ENCODE measurements at places on chromosomes 5 and 9.

DNA sequence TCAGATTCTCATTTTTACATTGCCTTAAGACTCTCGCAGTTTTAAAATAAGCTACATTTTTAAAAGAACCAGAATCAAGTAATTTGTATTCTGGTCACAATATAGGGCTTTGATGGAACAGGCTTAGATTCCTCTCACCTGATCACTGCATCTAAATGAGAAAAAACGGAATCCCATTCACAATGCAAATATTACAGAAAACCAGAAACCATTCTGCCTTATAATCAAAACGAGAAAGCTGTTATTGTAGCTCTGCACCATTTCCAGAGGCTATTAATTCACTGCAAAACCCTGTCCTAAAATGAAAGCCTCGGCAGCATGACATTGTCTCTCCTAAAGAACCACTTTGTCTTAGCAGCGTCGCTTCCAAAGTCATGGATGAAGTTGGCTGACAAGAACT is 116.1 kb upstream of the ZNF366 start:
- DNase-seq = no peak

DNA sequence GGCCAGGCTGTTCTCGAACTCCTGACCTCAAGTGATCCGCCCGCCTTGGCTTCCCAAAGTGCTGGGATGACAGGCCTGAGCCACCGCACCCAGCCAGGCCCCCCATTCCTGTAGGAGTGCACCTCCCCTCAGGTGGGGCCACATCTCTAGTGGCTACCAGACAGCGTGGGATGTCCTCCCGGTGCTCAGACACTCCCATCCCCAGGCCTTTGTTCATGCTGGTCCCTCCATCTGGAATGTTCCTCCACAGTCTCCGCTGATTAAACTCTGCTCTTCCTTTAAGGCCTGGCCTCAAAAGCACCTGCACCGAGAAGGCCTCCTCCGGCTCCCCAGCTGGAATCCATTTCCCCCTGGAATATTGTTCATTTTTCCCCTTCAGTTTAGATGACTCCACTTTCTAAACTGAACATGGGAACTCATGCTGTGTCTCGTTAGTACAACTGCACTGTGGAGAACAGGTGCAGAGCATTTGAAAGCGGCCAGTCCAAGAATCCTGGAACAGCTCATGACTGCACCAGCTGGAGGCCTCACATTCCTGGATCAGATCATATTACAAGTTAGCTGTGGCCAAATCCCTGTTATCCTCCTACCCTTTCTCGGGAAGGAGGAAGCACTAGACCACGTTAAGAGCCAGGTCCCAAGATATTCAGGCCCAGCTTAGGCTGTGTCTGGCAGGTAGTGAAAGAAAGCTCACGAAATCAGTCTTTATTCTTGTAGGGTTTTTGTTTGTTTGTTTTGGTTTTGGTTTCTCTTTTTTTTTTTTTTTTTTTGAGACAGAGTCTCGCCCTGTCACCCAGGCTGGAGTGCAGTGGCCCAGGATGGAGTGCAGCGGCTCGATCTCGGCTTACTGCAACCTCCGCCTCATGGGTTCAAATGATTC is 10.8 kb upstream of the PRRC2B start:
- no peak for DNase-seq

DNA sequence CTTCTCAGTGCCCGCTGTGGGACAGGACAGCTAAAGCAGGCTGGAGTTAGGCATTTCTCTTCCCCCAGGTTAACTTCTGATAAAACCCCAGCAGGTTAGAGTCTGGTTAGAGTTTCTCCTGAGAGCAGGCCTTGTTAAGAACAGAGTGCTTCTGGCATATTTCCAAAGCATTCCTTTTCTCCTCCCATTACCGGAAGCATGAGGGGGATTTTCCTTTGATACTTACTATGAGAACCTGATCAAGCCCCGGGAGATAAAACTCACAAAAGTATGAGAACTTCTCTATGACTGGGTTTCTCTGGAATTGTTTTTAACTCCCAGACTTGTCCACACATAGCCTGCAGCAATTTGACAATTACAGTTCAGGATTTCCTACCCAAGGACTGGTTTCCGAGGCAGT is 77.4 kb upstream of the MAST4 start:
- no peak for DNase-seq

DNA sequence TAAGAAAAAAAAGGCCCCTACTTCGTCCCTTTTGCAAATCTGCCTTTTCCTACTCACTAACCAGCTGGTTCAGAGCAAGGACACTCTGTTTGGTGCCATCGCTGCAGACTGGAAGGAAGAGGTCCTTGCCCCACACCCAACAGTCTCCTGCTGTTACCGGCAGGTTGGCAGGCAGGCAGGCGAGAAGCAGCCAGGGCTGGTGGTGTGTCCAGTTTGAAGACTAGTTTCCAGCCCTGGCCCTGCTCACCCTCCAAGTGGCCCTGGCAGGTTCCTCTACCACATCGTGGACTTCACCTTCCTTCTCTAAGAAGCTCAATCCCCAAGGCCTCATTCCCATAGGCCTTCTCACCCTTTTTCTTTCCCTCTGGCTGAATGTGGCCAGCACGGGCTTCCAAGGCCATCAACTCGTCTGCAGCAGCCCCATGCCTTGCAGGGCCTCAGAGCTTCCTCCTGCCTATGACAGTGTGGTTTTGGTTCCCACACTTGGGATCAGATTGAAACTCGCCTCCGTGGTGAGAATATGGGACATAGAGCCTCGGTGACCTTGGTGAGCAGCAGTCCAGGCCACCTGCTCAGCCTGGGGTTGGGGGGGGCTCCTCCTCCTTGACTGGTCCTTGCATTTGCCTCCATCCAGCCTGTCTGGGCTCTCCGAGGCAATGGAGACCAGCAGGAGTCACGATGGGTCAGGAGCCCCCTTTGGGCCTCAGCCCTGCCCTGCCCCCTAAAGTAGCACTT is 22.9 kb downstream of the TGFBI start:
- DNase-seq = no peak

- no peak for DNase-seq
Observed at GRCh38 chr5:65811885-65812284, 89.9 kb downstream of the NLN start.

DNA sequence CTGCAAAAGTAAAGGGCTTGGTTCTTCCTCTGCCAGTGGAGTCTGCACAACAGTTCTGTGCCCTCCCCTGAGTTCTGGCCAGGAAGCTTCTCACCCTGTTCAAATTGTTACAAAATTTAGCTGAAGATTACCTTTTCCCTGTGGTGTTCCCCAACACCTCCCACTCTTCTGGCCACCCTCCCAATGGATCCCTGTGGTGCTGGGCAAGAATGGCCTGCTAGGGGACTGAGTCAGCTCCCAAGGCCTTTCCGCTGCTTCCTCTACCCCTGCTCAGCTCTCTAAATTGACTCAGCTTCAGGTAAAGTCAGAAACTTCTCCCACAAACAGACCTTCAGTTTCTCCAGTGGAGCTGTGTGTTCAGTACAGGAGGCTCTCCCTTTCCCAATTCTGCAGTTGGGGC is 186.0 kb downstream of the NR2F1-AS1 start:
- no peak for DNase-seq

- no peak for DNase-seq
Observed at GRCh38 chr5:34011536-34011935, 3.7 kb upstream of the AMACR start.

DNA sequence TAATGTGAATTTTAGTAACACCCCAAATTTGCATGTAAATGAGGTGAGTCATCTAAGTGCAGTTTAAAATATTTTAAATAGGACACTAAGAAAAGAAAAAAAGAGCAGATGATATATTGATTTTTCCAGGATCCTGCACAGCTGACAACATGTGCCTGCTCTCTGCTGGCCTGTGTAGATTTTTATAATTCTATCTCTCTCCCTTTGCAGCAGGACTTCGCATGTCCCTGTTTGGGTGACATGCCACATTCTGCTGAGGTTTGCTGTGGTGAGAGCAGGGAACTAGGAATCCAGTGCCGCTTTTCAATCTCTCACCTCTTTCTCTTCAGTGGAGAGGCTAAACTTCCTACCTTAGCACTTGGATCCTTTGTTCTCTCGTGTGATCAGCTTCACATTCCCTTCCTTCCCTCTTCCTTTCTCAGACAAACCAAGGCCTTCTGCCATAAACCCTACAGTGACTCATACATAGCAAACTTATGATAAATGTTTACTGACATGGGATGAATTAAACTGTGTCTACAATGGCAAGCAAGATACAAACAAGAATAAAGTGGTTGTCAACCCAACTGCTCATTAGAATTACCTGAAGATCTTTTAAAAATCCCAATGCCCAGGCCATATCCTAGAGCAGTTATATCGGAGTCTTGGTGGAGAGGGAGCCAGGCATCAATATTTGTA is 198.8 kb upstream of the EFNA5 start:
- DNase-seq = no peak

DNA sequence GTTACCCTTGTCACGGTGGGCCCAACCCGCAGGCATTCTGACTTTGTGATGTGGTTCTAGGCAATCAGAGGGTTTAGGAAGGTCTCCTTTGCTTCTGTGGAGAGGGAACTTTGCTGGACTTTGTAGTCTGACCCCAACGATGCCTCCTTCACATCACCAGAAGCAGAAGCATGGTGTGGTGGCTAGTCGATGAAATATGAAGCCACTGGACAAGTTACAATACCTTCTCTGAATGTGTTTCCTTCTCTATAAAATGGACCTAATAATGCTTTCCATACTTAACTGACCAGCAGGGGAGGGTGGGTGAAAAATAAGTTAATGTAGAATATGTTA is 607 bp downstream of the SPEF2 start:
- DNase-seq = no peak

DNA sequence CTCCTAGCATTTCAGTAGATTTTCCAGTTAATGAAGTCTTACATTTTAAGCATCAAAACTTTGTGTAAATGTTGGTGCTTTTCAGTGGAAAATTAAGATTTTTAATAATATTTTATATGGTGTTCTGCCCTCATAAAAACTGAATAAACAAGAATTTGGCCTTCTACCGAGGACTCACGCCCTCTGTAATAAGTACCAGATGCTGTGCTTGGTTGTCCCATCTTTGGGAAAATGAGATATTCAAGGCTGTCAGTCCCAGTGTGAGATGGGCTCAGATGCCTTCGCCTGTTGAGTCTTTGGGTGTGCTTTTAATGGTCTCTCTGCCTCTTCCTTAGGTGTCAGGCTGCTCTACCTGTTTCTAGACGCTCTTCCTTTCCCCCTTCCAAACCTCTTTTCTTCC is 28.7 kb downstream of the GALNT12 start:
- no peak for DNase-seq

GRCh38 chr5:120919017-120919416 is 454.9 kb downstream of the PRR16 start:
- no peak for DNase-seq

- no peak for DNase-seq
Observed at GRCh38 chr9:118238139-118238538, 533.9 kb downstream of the TLR4 start.

- DNase-seq = peak; percentile 74
Observed at GRCh38 chr5:172185096-172185461, 2.9 kb downstream of the STK10 start.

DNA sequence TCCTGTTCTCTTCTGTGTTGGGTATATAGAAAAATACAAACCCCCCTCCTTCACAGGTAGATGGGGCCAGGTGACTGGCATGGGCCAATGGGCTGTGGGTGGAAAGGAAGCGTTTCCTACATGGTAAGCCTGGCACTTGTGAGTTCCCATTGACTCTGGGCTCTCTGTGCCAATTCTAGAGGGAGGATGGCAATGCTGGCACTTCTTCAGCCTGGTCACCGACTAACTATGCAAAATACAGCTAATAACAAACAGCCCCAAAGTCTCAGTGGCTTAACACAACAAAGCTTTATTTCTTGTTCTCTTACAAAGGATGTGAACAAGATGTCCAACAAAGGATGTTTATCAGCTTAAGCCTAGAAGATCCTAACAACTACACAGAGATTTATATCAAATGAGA is 258.1 kb downstream of the SYK start:
- no peak for DNase-seq

GRCh38 chr9:38298503-38298902 is 94.0 kb upstream of the ALDH1B1 start:
- DNase-seq = no peak

DNA sequence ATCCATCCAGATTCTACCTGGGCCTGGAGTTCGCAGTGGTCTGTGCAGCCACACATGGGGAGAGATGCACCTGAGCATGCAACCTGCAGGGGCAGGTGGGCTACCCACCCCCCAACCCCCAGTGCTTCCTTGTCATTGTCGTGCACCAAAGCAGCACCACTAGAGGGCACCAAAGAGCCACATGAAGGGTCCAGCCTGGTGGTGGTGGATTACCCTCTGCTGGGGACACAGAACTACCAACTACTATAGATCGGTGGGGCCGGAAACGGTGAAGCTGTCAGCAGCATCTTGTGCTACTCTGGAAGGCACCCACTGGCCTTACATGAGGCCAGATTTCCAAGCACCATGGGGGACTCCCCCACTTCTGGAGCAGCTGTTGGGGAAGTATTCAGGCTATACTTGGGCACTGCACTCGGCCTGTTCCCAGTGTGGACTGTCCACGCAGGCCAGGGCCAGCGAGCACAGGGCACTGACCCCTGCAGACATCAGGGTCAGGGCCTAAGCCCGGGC is 60.2 kb upstream of the TBC1D2 start:
- peak; percentile 84 for DNase-seq

Measured in GM12865 (cell line).